A673 (cell line): ENCODE measurements at places on chromosomes 12 and 14. TPM values are rescaled to one million over a fixed set of nuclear protein-coding genes. Genes with fewer than 3 reads are reported as not detected.

- no peak overlapping the region for H3K4me3 ChIP-seq
- no peak overlapping the region for H3K27ac ChIP-seq
- no peaks in the 10 kb centered on the region for H3K27me3 ChIP-seq
- no peaks in the 10 kb centered on the region for H3K36me3 ChIP-seq
- no peak for DNase-seq
- no peaks in the 10 kb centered on the region for H3K4me1 ChIP-seq
These were observed 207.5 kb upstream of the PWP1 start for GRCh38 chr12:107477947-107478610.

GRCh38 chr14:21436567-21437062 is 19.3 kb downstream of the CHD8 start:
- H3K4me1 ChIP-seq, result peaks cover 19% of the 10 kb centered on the region
- no peak for DNase-seq

DNA sequence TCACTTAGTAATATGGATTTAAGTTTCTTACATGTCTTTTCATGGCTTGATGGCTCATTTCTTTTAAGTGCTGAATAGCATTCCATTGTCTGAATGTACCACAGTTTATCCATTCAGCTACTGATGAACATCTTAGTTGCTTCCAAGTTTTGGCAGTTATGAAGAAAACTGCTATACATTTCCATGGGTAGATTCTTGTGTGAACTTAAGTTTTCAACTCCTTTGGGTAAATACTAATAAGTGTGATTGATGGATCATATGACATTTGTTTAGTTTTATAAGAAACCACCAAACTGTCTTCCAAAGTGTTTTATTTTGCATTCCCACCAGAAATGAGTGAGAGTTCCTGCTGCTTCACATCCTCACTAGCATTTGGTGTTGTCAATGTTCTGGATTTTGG is 119.2 kb downstream of the NAV3 start:
- H3K4me1 ChIP-seq, result no peaks in the 10 kb centered on the region
- no peak overlapping the region for H3K27ac ChIP-seq
- H3K27me3 ChIP-seq, result no peaks in the 10 kb centered on the region
- no peak for DNase-seq
- H3K36me3 ChIP-seq, result no peaks in the 10 kb centered on the region
- H3K4me3 ChIP-seq, result no peak overlapping the region

DNA sequence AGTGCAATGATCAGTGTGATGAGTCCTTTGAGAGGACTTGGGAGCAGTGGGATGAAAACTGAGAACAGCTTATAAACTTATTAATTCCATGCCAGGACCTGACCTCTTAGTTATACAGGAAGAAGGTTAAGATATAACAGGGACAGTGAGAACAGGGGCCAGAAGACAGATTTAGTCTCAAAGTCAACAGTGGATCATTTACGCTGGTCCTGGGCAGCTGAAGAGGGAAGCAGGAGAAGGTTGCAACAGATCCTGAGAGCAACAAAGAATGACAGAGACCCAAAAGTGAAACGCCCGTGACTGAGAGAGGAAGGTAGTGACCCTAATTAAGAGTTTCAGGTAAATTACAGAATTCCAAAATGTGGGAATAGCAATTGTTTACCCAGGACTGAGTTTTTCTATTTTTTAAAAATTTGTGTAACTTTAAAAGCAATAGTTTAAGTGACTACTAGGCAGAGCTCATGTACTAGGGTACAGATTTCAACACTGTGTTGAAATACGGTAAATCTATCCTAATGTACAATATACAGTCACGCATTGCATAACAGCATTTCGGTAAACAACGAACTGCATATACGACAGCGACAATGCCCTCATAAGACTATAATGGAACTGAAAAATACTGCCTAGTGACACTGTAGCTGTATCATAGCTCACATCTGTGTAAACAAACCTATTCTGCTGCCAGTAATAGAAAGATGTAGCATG is 77.7 kb upstream of the GNPNAT1 start:
- no peaks in the 10 kb centered on the region for H3K27me3 ChIP-seq
- peaks cover 19% of the 10 kb centered on the region for H3K36me3 ChIP-seq
- DNase-seq, result no peak
- H3K27ac ChIP-seq, result no peak overlapping the region

Gene RFX4
- not detected in 2 replicates for total RNA-seq
